ENCODE measurements at places on chromosomes 12 and 14. TPM values are rescaled to one million over a fixed set of nuclear protein-coding genes. Genes with fewer than 3 reads are reported as not detected.

Gene MANSC4
- not detected for total RNA-seq

Gene CISTR
- total RNA-seq, result not detected

Gene KRT71
- total RNA-seq, result not detected

Gene INF2
- 24.3 TPM for total RNA-seq

Gene CCDC38
- total RNA-seq, result not detected

Gene LIN7A
- total RNA-seq, result not detected

Gene BBOF1
- 1.7 TPM for total RNA-seq

Gene LTB4R
- total RNA-seq, result 20.0 TPM

Gene RIMBP2
- not detected for total RNA-seq

Gene ZBTB42
- total RNA-seq, result 5.1 TPM

Gene HCAR1
- total RNA-seq, result not detected

Gene KRT85
- not detected for total RNA-seq

Gene VWF
- total RNA-seq, result 0.34 TPM

Gene SERPINA12
- not detected for total RNA-seq

Gene TMEM229B
- 4.8 TPM for total RNA-seq

Gene ABCC9
- 0.34 TPM for total RNA-seq

Gene RND1
- 0.78 TPM for total RNA-seq

Gene LRRIQ1
- 1.4 TPM for total RNA-seq

Gene LALBA
- not detected for total RNA-seq

Gene HRK
- under 0.01 TPM for total RNA-seq

Gene DDN
- total RNA-seq, result 0.28 TPM
